Activated T-cell treated with anti-CD3 and anti-CD28 coated beads for 4 hours (primary cell): ENCODE measurements at places on chromosomes 2 and 18.
A peak's percentile ranks its signal among the peaks of the same experiment; 100 is the strongest.

- DNase-seq, result no peak
These were observed 131.4 kb upstream of the MAPRE2 start for GRCh38 chr18:34909637-34910364.

GRCh38 chr2:85887566-85888019, 1.2 kb downstream of the ST3GAL5 start:
- peak; percentile 27 for DNase-seq

- DNase-seq, result peak; percentile 49
These were observed 61.4 kb downstream of the TTC39C start for GRCh38 chr18:24075767-24076597.

- no peak for DNase-seq
These were observed 13.4 kb downstream of the STAM2 start for GRCh38 chr2:152162141-152162540.

DNA sequence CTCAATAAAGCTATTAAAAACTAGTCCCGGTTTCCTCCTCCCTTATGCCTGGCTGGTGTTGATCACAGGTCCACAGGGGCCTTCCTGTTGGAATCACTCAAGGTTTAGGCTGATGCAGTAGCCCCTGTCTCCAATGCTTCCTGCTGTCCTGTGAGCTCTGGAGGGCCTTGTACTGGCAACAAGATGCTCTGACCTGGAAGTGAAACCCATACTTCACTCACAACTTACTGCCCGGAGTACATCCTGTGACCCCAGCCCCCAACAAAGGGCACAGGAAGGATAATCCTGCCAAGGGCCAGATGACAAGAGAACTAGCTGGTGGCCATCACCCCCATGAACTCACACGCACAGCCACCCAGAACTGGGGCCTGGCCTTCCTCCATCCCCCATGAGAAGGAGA, 50.3 kb downstream of the ZBTB7C start:
- no peak for DNase-seq

DNA sequence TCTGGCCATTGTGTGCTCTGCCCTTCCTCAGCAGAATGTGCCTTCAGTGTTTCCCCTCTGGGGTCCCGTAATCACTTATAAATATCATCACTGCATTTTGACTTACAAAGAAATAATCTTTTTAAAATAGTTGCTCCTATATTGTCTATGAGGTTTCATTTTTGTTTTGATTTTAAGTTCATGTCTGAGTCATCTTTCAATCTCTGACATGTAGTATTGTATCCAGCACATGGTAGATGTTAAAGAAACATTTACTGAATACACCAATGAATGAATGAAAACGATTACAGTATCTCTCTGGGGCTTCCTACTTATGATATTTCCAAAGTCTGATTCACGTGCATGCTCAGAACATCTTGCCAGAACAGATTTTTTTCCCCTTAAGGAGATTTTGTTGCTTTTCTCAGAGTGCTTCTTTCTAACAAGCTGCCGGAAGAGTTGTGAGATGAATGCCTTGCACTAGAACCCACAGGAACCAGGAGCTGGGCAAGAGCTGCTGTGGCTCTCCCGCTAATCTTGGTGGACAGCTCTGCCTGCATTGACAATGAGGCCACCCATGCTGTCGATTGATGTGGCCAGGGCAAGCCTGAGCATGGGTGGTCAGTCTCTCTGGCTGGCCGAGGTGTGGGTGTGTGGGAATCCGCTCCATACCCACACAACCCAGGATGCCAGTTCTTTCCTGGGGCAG, 199.4 kb downstream of the CYRIA start:
- no peak for DNase-seq

DNA sequence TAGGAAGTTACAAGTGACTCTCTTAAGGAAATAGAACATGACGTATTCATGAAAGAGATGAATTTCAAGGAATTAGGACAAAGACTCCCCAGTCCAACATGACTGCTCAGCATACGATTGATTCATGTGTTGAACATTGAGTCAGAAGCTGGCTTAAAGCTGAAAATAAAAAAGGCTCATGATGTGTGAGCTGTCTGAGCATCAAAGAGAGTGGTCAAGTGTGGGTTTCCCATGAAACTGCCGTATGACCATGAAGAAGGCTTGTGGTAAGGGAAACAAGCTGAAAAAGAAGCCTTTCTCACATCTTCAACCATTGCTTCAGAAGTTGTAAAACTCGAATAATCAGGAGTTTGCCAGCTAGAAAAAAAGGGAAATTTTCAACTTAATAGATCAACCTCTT, 201.9 kb upstream of the APCDD1 start:
- no peak for DNase-seq
